ENCODE measurements at places on chromosomes 1 and 21. TPM values are rescaled to one million over a fixed set of nuclear protein-coding genes. Genes with fewer than 3 reads are reported as not detected.

Gene MSH4
- not detected for total RNA-seq

Gene SNRPE
- total RNA-seq: 265 TPM

Gene NT5C1A
- not detected for total RNA-seq

Gene MATN1
- not detected for total RNA-seq

Gene GSTM1
- 86.1 TPM for total RNA-seq

Gene FCGR3A
- total RNA-seq: not detected

Gene UBE2Q1
- 66.0 TPM for total RNA-seq

Gene RPF1
- 55.3 TPM for total RNA-seq

Gene RWDD3
- 12.0 TPM for total RNA-seq

Gene LYPD8
- total RNA-seq: not detected

Gene ZNF648
- not detected for total RNA-seq

Gene KRTAP19-1
- total RNA-seq: not detected

Gene ADAM30
- not detected for total RNA-seq

Gene SLC35A3
- 27.7 TPM for total RNA-seq

Gene VPS72
- 87.3 TPM for total RNA-seq

Gene SESN2
- 13.4 TPM for total RNA-seq

Gene LMX1A
- total RNA-seq: not detected

Gene F11R
- total RNA-seq: 1.7 TPM

Gene TAS1R1
- total RNA-seq: not detected

Gene LAD1
- not detected for total RNA-seq

Gene UMODL1
- total RNA-seq: not detected

Gene RIPPLY3
- total RNA-seq: 0.16 TPM

Gene FAM167B
- not detected for total RNA-seq

Gene OR6K3
- total RNA-seq: not detected

Gene HFM1
- total RNA-seq: not detected

Gene PRDX1
- 1,198 TPM for total RNA-seq

Gene SPRR1B
- total RNA-seq: not detected

Gene LCE1E
- not detected for total RNA-seq

Gene SLC44A3
- 0.57 TPM for total RNA-seq

Gene MMEL1
- total RNA-seq: not detected

Gene ARMH1
- total RNA-seq: not detected

Gene SERPINC1
- not detected for total RNA-seq

Gene NOS1AP
- not detected for total RNA-seq

Gene FAM72B
- total RNA-seq: 8.1 TPM

Gene HAPLN2
- not detected for total RNA-seq

Gene WDR4
- total RNA-seq: 59.2 TPM

Gene TSPAN1
- not detected for total RNA-seq
